H4 (cell line): ENCODE measurements at places on chromosomes 12 and 14.

DNA sequence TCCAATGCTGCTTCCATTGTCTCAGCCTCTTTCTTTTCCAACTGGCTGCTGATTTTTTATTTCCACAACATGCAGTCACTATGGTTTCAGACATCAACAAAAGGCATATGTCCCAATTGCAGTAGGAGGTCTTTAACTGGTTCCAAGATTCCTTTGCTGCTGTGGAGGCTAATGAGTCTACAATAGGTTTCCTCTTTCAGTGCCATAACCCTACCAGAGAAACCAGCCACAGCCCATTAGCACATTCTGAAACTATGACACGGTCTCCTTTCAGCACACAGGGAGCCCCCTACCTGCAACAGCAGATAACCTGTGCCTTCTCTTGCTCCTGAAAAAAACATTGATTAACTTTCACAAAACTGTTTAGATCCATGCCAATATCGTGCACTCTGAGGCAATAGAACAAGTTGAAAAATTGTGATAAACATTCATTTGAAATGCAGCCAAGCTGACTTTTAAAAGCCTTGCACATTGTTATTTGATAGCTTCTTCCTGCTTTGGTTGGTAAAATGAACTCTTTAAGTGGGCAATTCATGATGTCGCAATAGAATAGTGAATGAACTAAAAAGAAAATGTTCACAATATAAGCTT is 32.4 kb downstream of the PLEKHG7 start:
- DNase-seq = peak; percentile 93

- DNase-seq = no peak
Measured at GRCh38 chr12:115378291-115378690, 694.3 kb upstream of the TBX3 start.

DNA sequence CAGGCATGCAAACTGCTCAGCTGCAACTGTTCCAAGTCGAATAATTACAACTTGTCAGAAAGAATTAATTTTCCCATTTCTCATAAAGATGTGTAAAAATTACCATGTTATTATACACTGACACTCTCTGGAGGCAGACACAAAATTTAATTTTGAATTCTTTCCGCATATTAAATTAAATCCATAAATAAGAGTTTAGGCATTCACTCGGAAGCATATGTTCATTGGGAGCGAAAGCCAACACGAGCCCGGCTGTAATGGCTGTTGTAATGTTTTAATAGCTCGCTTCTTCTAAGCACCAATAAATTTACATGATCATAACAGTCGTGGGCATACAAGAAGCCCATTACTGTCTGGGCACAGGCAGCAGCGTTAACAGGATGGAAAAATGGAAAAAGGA is 189.6 kb upstream of the SOX5 start:
- no peak for DNase-seq

GRCh38 chr14:67704484-67705089 is 2.9 kb downstream of the RDH12 start:
- DNase-seq = peak; percentile 52

- DNase-seq = no peak
Measured at GRCh38 chr14:85752175-85752574, 222.2 kb downstream of the FLRT2 start.

GRCh38 chr12:71748081-71748850 is 6.4 kb upstream of the RAB21 start:
- DNase-seq = no peak

DNA sequence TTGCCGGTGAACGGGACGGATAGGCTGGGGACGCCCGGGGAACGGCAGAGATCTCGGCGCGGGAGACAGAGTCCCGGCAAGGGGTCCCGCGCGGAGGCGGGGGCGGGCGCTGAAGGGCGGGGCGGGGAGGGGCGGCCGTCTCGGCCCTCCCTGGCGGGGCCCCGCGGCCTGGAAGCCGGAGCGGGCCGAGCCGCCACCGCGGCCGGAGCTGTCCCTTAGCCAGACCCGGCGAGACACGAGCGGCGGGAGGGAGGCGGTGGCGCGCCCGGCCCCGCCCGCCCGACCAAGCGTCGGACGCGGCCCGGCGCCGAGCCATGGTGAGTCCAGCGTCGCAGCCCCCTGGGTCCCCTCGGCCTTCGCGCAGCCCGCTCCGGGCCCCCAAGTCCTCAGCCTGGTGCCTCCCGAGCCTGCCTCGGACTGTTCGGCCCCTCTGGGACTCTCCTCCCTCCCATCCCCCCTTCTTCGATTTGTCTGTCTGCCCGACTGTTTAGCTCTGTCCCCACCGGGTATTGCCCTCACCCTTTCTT is at the start of gene ARHGEF40:
TSS of gene ARHGEF40 (plus strand) at position 222 of the 527 bp plus-strand sequence. CDS start at position 315, 93 bp downstream.
- no peak for DNase-seq
